ENCODE measurements at places on chromosomes 2 and 18.

DNA sequence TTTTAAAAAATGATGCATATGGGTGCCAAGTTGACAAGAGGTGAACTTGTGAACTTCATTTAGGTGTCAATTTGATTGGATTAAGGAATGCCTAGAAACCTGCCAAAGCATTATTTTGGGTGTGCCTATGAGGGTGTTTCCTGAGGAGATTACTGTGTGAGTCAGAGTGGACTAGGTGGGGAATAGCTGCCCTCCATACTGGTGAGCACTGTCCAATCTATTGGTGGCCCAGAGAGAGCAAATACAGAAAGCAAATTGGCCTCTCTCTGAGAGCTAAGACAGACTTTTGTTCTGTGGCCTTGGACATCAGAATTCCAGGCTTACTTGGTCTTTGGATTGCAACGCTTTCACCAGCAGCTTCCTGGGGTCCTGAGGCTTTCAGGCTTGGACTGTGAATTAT is 388.0 kb downstream of the SUCLG1 start:
- DNase-seq = no peak

DNA sequence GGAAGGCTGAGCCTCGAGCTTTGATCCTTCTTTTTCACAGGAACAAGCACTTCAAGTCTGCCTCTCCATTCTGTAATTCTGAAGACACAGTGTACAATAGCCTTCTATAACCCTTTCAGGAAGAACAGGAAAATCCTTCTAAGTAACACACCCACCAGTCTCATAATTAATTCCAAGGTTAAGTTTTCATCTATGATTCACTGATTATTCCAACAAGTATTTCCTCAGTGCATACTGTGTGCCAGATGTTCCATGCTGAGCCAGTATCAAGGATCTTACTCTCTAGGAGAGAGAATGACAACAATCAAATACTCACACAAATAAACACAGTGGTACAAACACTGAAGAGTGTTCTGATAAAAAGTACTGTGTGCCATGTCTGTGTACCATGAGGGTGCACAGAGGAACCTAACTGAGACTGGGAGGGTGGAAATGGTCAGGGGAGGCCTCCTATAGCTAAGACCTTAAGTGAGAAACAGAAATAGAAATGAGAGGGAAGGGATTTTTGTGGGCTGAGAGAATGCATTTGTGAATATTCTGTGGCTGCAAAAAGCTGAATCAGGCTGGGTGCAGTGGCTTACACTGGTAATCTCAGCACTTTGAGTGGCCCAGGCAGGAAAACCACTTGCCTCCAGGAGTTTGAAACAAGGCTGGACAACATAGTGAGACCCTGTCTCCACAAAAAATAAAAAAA is 7.3 kb upstream of the MTLN start:
- DNase-seq = no peak

DNA sequence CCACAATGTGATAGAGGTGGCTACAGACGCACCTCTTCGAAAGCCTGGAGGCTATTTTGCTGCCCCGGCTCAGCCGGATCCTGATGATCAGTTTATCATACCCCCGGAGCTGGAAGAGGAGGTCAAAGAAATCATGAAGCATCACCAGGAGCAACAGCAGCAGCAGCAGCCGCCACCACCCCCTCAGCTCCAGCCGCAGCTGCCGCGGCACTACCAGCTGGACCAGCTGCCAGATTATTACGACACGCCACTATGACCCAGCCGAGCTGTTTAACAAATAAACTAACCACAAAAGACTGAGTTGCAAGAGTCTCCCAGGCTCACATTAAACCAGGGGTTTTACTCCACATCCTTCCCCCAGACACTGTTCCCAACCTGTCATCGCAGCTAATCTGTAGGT is 263.8 kb downstream of the PHLPP1 start:
- no peak for DNase-seq

- DNase-seq = no peak
Observed at GRCh38 chr2:70580352-70580751, 26.7 kb upstream of the TGFA start.

- DNase-seq = peak; percentile 91
Observed at GRCh38 chr2:235050980-235051351, 99.1 kb downstream of the SH3BP4 start.

DNA sequence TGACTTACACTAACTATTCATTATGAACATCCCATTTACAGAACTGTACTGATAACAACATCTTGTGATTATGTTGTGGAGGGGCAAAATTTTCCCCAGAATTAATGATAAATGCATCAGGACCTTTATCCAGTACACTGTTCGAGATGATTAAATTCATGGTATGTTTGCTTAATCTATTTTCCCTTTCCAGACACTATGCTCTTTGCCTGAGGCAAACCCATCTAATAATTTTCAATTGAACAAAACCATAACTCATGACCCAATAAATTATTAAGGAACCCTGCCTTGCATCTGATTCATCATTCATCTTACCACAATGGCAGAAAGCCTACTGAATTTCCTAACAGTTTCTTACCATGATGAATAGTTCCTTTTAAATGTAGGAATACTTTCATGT is 385.0 kb downstream of the DSEL start:
- DNase-seq = no peak

All from left ventricle myocardium inferior (tissue), 1 donor.